ENCODE measurements at places on chromosomes 2 and 18.

GRCh38 chr2:27117995-27118524 is 868 bp downstream of the CGREF1 start:
- DNase-seq = no peak

GRCh38 chr18:45835057-45835636 is 9.7 kb downstream of the SIGLEC15 start:
- no peak for DNase-seq

DNA sequence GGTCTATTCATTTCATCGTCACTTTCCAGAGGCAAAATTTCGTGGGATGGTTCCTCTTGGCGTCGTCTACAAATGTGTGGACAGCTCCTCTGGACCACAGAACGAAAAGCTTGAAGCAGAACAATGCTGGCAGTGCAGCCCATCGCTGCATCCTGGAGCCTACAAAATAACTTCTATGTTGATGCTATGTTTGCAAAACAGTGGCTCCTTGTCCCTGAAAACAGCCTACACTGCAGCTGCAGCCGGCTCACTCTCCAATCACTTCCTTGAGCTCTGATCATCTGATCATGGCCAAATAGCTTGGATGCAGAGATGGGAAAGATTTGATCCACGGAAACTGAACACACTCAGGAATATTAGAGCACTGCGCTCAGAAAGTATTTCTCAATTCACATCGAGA is 60.0 kb downstream of the DOCK10 start:
- peak; percentile 62 for DNase-seq

- no peak for DNase-seq
Observed at GRCh38 chr2:84821806-84822205, 59.1 kb downstream of the TRABD2A start.

- DNase-seq = peak; percentile 19
Observed at GRCh38 chr2:65062843-65063825, 6.9 kb downstream of the CEP68 start.

- DNase-seq = no peak
Observed at GRCh38 chr2:215529271-215529670, 93.4 kb upstream of the FN1 start.

DNA sequence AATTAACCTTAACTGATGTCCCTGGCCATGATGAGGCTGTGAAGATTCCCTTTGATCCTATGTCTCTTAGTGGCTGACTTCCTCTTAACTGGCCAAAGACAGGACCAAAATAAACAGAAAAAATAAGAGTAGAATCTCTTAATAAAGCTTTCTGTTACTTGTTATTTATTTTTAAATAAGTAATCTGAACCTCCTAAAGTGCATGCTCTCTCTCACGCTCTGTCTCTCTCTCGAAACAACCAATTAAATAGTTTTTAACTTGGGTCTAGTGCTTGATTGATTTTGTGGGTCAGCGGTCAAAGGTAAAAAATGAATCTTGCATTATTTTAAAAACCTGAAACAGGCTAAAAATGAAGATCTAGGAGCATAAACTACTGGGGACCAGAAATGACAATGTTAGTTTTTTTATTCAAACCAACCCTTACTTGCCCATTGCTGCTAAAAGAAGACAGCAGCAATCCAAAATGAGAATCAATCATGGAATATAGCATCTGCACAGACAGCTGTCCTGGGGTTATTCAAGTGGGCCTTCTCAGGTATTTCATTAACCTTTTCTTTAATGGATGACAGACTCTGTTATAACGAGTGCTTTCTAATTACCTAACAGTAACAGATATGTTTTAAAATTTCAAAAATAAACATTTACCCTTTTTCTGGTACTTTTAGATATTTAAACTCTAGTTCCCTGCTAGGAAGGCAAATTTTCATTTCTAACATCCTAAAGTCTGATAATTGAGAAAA is 11.2 kb downstream of the GAREM1 start:
- DNase-seq = no peak

- no peak for DNase-seq
Observed at GRCh38 chr18:40532046-40532445, 1423.0 kb upstream of the PIK3C3 start.

GRCh38 chr18:6781796-6782195 is 52.3 kb downstream of the ARHGAP28 start:
- DNase-seq = no peak

GRCh38 chr2:114079366-114080004 is 189.6 kb downstream of the ACTR3 start:
- DNase-seq = no peak

- DNase-seq = no peak
Observed at GRCh38 chr18:48792611-48793380, 158.0 kb downstream of the SMAD7 start.

GRCh38 chr2:120630031-120630701 is 105.5 kb upstream of the GLI2 start:
- no peak for DNase-seq

GRCh38 chr2:164747783-164748433 is 93.7 kb downstream of the COBLL1 start:
- DNase-seq = no peak

DNA sequence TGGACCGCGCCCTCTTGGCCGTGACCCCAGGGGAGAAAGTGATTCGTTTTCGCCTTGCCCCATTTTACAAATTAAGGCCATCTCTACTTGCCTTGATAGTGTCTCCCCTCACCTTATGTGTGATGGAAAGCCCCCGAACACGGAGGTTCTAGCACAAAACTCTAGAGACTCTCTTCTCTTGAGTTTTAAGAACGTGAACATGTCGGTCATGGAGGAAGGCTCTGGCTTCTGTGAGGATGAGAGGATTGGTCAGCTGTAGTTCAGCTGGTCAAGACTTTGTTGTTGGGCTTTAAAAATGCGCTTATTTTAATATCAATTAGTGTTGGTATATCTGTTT is 828 bp downstream of the DYNC1I2 start:
- no peak for DNase-seq

GRCh38 chr2:80190166-80190565 is 114.4 kb downstream of the LRRTM1 start:
- DNase-seq = no peak

All from left hindlimb (tissue), 1 donor.